ENCODE measurements at places on chromosomes 5 and 9. TPM values are rescaled to one million over a fixed set of nuclear protein-coding genes. Genes with fewer than 3 reads are reported as not detected.

Gene ZBTB6
- 8.4 TPM for total RNA-seq

Gene PCDHGC4
- 2.8 TPM for total RNA-seq

Gene GDA
- not detected for total RNA-seq

DNA sequence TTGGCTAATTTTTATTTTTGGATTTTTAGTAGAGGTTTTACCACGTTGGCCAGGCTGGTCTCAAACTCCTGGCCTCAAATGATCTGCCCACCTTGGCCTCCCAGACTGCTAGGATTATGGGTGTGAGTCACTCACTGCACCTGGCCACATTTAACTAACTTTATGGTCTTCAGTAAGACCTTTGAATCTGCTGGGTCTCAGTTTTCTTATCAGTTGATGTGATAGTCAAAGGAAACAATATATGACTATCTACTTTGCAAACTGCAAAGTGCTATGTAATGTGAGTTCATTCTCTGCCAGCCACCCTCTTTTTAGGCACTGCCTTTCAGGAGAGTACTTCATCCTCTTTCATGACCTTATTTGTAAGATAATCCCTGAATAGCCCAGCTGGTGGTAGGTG lies 474.7 kb downstream of the PDE4D start:
- no peak for DNase-seq

GRCh38 chr5:159073026-159073425 lies 26.7 kb downstream of the EBF1 start:
- DNase-seq, result no peak

DNA sequence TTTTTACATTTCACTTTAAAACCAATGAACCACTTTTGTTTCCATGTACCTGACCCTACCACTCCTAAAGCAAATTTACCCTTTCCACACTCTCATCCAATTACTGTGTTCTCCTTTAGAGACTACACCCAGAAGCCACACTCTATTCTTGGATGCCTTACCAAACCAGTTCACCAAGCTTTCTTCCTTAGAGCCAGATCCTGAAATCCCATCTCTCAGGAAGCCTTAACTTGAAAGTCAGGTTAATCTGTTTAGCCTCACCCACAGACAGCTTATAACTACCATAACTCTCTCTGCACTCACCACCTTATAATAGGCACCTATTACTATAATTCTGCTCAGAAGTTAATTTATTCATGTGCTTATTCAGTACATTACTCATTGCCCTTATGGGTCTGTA lies 4.3 kb downstream of the CSNK1A1 start:
- no peak for DNase-seq

- no peak for DNase-seq
Measured at GRCh38 chr5:31825518-31826068, 186.7 kb downstream of the PDZD2 start.

- DNase-seq, result no peak
Measured at GRCh38 chr5:76649140-76649539, 25.9 kb upstream of the F2RL2 start.

- no peak for DNase-seq
Measured at GRCh38 chr9:18516965-18517364, 43.0 kb downstream of the ADAMTSL1 start.
